ENCODE measurements at places on chromosomes 1 and 21. TPM values are rescaled to one million over a fixed set of nuclear protein-coding genes. Genes with fewer than 3 reads are reported as not detected.

DNA sequence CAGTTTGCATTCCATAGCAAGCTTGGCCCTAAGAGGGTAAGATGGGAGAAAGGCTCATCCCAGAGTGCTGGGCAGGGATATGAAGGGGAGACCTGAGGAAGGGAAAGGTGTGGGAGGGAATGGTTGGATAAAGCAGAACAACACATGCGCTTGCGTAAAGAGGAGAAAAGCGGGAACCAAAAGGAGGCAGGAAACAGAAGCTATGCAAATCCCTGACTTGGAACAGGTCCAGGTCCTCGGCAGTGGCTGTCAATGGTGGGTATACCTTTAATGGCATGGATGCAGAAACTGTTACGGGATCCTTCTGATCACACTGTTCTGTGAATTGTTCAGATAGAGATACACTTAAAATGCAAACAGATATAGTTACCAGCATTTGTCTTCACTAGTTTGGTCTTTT, 455.6 kb downstream of the SIPA1L2 start:
- DNase-seq = no peak

DNA sequence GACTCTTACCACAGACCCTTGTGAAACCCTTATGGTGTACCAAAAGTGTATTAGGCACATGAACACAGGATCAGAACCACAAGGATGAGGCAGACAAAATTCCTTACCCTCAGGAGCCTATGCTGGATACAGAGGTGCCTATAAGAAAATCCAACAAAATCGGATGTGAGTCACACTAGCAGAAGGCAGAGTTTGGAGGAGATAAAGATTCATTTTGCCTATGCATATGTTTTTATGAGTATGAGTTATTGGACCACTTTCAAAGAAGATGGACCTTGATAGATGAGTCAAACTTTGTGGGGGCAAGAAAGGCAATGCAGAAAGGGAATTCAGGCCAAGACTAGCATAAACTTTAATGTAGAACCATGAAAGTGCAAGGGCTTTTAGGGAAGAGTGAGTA, 17.0 kb downstream of the CAMK1G start:
- DNase-seq = no peak

- DNase-seq = no peak
These were observed 742 bp upstream of the HSPA13 start for GRCh38 chr21:14383596-14384180.

- DNase-seq = no peak
These were observed 13.8 kb upstream of the RGS21 start for GRCh38 chr1:192303029-192303428.

GRCh38 chr1:23865543-23865930, 2.6 kb downstream of the FUCA1 start:
- DNase-seq = no peak

GRCh38 chr1:173505391-173505790, 28.3 kb downstream of the PRDX6 start:
- no peak for DNase-seq

GRCh38 chr1:115036814-115037507, 7.3 kb downstream of the TSHB start:
- no peak for DNase-seq

DNA sequence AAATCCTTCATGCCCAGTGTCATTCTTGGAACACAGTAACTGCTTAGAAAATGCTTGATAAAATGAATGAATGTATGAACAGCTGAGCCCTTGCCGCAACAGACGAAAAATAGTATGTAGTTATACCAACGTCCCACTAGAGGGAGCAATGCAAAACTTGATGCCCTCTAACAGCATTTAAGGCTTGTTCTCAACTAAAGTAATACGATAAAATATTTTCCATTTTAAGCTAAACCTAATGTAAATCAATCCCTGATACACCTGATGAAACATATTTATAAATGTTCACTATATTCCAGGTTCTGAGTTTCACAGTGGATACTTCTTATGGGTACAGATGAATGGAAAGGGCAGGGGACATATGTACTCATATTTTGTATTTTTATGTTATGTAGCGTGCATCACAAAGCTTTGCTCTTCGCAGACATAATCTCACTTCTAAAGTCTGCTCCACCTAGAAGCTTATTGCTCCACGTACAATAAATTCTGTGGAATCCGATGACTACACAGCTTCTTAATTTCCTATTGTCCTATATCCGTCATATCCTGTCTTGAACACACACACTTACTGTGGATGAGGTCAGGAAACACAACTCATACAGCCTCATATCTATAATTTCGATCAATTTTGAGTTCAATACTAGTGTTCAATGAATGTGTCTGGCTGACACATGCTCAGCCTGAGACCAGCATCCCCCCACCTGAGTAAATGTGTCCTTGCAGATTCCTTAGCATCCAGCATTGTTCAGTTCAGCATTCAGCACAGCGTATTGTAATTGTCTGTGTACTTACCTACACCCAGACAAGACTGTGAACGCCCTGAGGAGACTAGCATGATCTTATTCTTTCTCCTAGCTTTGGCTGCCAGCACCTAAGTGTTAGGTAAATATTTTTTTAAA, 4.4 kb upstream of the UTP25 start:
- DNase-seq = peak; percentile 50

- DNase-seq = peak; percentile 86
These were observed 3.5 kb upstream of the FCMR start for GRCh38 chr1:206925106-206925736.

GRCh38 chr21:43012596-43012995, 38.2 kb downstream of the PKNOX1 start:
- DNase-seq = no peak

GRCh38 chr1:53644496-53644895, 94.5 kb downstream of the GLIS1 start:
- no peak for DNase-seq

GRCh38 chr1:178692564-178693327, 32.3 kb upstream of the RALGPS2 start:
- DNase-seq = no peak

- DNase-seq = no peak
These were observed 166.7 kb downstream of the GALNT2 start for GRCh38 chr1:230233786-230234185.

DNA sequence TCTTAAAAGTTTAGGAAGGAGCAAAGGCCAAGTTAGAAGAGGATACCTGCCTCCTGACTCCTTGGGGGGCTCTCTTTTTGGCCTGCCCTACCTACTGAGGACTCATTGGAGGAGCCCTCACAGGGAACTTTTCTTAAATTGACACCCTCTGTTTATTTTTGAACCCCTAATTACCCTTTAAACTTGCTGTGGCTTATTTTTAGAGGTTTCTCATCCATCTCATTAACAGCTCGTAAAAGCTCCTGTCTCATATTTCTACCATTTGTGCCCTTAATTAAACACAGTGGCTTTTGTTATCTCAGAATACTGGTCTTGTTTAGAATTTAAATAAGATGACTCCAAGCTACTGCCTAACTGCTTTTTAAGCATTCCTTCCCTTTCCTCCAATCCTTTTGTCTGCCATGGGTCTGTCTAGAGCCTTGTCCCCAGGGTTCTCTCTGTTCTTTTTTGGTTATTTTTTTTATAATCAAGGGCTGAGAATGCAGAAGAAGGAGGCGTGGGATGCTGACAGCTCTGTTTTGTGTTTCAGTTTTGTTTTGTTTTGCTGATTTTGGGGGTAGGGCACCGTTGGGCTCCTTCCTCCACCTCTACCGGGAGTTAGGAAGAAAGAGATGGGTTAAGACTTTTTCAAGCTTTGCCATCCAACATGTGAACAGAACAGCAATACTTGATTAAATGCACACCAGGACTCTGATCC, 78.0 kb downstream of the SYT6 start:
- no peak for DNase-seq

GRCh38 chr1:14706631-14707030, 108.1 kb downstream of the KAZN start:
- no peak for DNase-seq

DNA sequence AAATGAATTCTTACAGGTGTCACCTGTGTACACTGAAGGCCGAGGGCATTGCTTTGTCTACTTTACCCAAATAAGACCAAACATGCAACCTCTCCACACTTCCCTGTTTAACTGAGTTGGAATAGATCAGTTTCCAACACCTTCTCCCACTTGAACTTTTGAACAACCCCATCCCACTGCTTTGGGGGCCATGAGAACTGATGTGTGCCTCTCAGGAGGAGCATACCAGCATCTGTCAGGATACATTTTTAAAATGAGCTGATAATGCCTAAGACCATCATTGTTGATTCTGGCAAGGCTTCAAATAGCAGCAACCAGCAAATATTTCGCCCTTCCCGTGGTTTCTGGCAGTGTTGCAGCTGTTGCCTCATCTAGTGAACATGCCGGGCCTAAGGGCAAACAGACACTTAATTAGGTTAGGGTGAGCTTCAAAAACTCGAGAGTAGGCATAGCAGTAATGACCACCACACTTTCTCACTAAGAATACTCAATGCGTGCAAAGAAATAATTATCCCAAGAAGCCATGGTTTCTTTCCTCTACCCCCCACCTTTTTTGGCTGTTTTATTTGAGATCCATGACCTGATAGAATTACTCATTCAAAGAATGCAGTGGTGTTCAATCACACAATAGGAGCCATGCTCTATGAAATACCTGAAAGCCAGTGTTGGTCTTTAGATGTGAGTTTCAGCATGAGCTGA, 63.7 kb downstream of the MAP10 start:
- no peak for DNase-seq

DNA sequence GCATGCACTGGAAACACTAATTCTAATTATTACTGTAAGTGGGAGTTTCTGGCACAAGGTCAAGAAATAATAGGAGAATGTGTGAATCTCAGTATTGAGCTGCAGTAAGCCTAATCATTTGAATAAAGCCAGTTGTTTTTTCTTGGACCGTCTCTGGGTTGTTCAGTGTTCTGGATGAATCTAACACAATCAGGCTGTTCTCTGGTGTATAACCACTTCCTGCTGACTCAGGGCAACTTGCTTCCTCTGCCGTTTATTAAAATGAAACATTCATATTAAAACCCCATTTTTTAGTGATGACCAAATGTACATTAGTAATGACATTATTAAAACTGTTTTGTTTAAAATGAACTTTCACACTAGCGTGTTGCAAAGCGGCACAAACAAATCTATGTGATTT, 273.1 kb upstream of the SNX7 start:
- peak; percentile 62 for DNase-seq

DNA sequence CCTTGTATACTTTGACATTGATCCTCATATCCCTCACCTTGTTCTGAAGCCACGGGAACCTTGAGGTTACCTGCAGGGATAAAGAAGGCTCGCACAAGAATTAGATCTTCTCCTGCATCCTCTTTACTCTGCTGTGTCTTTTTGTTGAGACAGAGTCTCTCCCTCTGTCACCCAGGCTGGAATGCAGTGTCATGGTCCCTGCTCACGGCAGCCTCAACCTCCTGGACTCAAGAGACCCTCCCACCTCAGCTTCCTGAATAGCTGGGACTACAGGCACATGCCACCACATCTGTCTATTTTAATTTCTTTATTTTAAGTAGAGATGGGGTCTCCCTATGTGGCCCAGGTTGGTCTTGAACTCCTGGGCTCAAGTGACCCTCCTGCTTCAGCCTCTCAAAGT, 134.7 kb downstream of the PTPRC start:
- DNase-seq = no peak

DNA sequence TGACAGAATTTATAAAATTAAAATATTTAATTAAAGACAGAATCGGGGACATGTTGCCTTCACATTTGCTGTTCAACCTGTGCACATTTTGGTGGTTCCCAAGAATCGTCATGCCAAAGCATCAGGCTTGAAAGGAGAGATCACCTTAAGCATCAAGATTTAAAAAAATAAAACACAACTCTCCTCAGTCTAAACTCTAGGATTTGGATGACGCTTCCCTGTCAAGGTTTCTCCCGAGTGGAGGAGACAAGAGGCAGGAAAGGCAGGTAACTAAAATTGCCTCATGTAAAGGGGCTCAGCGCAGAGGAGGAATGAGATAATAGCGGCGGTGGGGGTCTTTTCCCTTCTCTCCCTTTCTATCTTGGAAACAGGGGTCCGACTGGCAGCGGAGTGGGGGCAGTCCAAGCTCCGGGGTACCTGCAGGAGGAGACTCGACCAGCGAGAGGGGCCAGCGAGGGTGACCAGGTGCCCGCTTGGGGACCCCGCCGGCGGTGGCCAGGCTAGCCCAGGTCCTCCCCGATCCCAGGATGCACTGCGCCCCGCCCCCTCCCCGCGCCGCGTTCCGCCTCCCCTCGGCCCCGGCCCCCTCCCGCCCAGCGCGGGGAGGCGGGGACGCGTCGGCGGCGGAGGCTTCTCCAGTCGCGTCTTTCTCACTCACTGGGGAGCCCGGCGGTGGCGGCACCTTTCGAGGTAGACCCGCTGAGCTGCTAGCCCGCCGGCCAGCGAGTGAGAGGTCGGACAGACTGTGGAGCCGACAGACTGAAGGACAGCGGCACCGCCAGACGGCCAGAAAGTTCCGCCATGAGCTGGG, at the start of gene FNBP1L:
FNBP1L (plus strand) TSS at position 638 of the 811 bp plus-strand sequence; CDS start at position 802, 164 bp downstream.
- DNase-seq = peak; percentile 45

DNA sequence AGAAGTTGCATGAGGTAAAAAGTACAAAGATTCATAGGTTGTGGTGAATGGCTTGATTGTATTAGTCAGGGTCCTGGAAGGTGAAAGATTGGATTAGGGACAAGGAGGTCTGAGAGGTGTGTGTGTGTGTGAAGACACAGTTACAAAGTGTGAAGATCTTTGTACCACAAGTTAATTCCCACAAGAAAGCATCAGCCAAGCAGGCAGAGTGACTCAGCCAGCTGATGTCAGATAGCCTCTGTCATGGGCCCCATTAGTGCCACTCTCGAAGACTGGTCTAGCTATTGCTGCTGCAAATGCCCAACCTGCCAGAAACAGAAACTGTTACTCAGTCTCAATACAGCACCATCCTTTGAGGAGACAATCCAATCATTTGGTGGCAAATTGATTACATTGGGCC, 96.5 kb downstream of the DTL start:
- DNase-seq = no peak

Gene FCRL4
- total RNA-seq = not detected

Gene ADAMTS1
- 0.99 TPM for total RNA-seq

Gene LCE1B
- total RNA-seq = not detected

Gene HTR6
- not detected for total RNA-seq

Gene OVAAL
- total RNA-seq = not detected

All from activated CD8-positive, alpha-beta T cell treated with anti-CD3 and anti-CD28 coated beads, Interleukin-2, amount 10 ng/mL, durations not matched to agents 7 days and 5 days (primary cell).